ENCODE measurements at places on chromosomes 5 and 9. TPM values are rescaled to one million over a fixed set of nuclear protein-coding genes. Genes with fewer than 3 reads are reported as not detected.

Gene ENG
- 10.6 TPM for total RNA-seq

Gene NSMF
- total RNA-seq: 62.7 TPM

Gene G3BP1
- total RNA-seq: 194 TPM

Gene ARID3C
- not detected for total RNA-seq

DNA sequence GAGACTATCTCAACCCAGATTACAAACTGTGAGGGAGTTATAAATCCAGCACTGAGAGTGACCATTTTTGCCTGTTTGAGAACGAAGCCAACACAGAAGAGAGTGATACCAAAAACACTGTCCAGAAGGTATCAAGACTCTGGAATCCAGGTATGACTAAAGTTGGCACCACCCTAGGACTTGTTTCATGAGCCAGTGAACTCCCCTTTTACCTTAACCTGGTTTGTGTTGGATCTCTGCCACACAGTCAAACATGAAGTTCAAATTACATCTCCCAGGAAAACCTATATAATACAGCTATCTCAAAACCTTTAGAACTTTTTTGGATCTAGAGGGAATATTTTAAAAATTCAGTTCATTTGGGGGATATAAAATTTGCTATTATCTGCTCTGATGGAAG is 11.4 kb downstream of the ZBTB5 start:
- DNase-seq: no peak

- peak; percentile 42 for DNase-seq
Measured at GRCh38 chr5:129670957-129671500, 76.9 kb upstream of the MINAR2 start.

GRCh38 chr9:76092572-76092971 is 202.1 kb downstream of the PCSK5 start:
- DNase-seq: no peak

GRCh38 chr5:91955610-91956009 is 572.5 kb upstream of the ARRDC3 start:
- DNase-seq: no peak

- DNase-seq: no peak
Measured at GRCh38 chr9:14563902-14564624, 129.2 kb downstream of the ZDHHC21 start.

DNA sequence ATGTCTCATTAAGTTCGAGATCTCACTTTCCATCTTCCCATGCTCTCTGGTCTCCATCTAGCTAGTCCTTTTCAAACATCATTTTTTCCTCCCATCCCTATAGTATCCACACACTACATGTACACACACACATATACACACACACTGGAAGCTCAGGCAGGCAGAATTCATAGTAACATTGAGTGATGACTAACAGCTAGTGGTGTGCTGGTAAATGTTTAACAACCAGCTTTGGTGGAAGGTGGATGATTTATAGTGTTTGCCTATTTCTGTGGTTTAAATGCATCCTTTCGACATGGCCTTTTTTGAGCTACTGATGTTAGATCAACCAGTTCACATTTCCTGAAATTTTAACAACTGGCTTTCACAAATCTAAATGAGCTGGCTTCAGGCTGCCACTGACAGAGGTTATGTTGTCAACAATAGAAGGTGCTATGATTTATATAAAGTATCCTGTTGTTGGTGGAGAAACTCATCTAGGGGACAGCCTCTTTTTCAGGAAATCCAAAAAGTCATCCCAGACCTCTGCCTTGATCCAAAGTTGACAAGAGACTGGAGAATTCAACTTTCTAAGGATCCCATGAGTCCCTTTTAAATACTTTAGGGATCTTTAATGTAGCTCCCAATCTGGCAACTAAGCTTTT is 117.8 kb downstream of the CCDC192 start:
- DNase-seq: peak; percentile 71

DNA sequence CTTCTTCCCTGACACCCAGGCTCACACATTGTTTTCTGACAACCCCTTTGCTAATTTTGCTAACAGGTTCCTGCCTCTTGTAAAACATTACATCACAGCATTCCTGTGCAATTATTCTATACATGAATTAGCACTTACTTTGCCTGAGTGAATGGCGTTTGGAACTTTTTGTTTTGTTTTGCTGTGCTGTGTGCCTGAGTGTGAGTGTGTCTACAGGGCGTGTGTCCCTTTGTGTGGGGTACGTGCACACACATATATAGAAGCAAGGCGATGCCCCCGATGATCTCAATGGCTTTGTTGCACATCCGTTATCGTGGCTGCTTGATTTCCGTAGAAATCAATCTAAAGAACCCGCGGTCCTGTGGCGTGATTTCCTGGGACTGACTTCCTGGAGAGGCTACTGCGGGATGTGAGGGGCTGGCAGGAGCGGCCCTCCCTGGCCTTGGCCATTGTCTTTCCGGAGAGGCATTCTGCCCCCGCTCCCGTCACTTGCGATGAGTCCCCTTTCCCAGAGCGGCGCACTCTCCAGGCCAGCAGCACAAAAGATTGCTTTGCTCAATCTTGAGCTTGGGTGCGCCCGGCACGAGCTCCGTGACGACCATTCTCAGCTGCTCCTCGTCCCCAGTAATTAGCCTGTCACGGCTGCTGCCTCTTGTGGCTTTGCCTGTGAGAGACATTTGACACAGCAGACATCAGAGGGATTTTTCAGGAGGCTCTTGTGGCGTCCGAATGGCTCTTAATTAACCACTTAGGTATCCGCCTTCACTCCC is 398.1 kb upstream of the IRX1 start:
- DNase-seq: no peak

GRCh38 chr5:25944786-25945185 is 1093.6 kb downstream of the CDH9 start:
- no peak for DNase-seq

GRCh38 chr9:136799854-136800657 is 3.9 kb downstream of the CCDC183 start:
- no peak for DNase-seq

DNA sequence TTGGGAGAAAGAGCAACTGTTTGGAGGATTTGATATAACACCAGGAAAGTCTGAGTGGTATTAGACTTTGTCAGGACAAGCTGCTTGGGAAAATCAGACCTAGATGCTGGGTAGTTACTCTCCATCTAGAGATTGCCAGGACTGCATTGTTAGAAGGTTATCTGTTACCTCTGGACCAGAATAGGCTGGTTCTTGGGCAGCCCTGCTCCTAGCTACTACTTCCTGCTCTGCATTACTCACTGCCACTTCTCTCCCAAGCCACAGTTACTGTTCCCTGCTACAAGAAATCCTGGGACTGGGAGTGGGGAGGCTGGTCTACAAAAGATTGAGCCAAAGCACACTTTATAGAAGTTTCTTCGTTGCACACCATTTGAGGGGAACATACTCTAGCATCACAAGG is 95.5 kb upstream of the KCNN2 start:
- no peak for DNase-seq
